Stomach (tissue), 19 donors: ENCODE measurements at places on chromosomes 16 and 17. TPM values are rescaled to one million over a fixed set of nuclear protein-coding genes. Genes with fewer than 3 reads are reported as not detected.

The AIPL1 gene
- total RNA-seq = not detected

The PRAC2 gene
- total RNA-seq = not detected

The RNF43 gene
- 6.8 TPM for total RNA-seq

The INCA1 gene
- not detected for total RNA-seq

DNA sequence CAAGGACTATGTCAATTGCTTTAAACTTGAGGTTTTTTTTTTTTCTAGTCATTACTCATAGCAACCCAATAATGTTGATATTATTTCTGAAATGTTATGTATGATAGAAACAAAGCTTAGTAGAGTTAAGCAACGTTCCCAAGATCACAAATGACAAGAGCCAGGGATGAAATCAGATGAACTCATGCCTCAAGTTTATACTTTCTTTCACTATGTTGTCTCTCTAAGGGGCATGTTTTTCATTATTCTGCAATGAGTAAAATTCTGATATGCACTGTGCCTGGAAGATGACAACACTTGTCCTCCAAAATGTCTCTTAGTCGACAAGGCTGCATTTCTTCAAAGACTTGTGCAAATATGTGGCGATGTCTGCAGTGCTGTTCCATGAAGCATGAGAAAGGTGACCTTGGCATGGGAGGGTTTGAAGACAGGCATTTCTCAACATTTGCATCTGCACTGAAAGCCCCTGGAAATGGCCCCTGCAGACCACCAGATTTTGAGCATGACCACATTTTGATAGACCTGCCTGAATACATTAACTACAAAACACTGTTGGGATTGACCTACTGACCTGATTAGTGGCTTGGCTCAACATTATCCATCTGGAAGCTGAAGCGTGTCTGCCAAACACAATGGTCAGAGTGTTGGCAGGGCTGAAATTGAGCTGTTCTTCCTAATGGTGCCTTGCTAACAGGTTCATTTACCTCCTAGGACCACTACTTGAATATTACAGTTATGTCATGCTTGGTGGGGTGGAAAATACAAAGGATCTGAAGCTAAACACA lies 1027.5 kb downstream of the CDH11 start:
- H3K27ac ChIP-seq = no peak overlapping the region
- DNase-seq = no peak
- no peaks in the 10 kb centered on the region for H3K4me1 ChIP-seq

- H3K27me3 ChIP-seq = no peaks in the 10 kb centered on the region
- no peak overlapping the region for H3K4me3 ChIP-seq
- H3K36me3 ChIP-seq = no peaks in the 10 kb centered on the region
- H3K4me1 ChIP-seq = no peaks in the 10 kb centered on the region
Measured at GRCh38 chr17:14882131-14882530, 383.0 kb downstream of the PMP22 start.

- no peak for DNase-seq
- H3K27me3 ChIP-seq = no peaks in the 10 kb centered on the region
- H3K36me3 ChIP-seq = no peaks in the 10 kb centered on the region
- no peaks in the 10 kb centered on the region for H3K4me1 ChIP-seq
- no peak overlapping the region for H3K4me3 ChIP-seq
- H3K27ac ChIP-seq = no peak overlapping the region
Measured at GRCh38 chr17:70034158-70034557, 40.9 kb upstream of the KCNJ16 start.
